ENCODE measurements at places on chromosomes 3 and 15.

DNA sequence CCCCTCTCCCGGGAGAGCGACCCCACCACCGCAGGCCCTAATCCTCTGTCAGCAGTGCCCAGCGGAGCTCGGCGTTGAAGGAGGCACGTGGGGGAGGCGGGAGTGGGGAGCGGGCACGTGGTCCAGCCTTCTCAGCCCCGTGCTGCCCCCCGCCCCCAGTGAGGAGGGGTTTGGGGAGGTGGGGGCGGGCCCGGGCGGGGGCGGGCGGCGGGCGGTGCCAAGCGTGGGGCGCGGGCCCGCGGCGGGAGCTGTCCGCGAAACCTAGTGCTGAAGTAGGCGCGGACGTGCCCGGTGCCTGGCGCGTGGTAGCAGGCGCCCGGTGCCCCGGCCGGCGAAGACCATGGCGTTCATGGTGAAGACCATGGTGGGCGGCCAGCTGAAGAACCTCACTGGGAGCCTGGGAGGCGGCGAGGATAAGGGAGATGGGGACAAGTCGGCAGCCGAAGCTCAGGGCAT lies at the start of gene CPLX3:
Gene CPLX3 (plus strand): TSS at position 264 of the 456 bp plus-strand sequence. CDS start 77 bp downstream, at position 341.
- DNase-seq: peak; percentile 64

DNA sequence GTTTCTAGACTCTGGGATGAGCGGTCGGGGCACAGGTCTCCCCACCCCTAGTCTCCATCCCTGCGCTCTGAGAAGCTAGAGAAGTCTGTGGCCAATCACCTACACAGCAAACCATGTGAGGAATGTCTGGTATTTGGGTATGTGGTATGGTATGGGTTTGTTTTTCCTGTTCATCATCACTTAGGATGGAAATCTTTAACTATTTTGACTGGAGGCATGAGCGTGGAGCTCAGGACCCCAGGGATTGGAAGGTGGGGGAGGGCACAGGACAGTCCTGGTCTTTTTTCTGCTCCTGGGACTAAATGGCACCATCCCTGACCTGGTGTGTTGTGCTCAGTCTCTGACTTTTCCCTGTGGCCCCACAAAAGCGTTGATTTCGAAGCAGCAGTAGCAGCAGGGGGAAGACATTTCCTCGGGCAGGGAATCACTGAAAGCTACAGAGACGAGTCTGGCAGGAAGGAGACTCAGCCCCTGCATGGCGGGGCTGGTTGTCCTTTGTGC lies 191.7 kb upstream of the TPM1 start:
- DNase-seq: no peak

DNA sequence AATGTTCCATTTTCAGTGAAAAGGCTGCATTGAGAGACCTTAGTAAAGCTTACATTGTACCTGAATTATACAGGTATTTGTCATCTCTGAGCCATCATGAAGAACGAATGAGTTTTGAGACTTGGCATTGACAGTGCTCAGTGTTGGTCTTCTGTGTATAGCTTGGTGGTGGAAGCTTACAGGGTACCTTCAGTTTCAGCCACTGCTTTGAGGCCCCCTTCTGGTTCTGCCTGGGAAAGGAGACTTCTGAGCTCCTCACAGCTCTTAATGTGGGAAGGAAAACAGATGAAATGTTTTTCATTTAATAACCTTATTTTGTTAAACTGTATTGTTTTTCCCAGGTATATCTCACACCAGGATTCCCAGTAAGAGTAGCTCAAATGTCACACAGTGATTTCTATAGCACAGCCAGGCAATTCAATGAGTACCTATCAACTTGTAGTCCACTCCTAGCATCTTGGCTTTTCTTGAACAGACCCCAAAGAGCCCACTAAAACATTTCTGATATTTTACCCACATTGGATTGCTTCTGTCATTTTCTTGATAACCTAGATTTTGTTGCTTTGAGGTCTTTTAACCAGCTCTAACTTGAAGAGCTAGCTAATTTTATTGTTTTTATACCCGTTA lies 5.6 kb downstream of the SERPINI1 start:
- DNase-seq: no peak

- no peak for DNase-seq
These were observed 62.7 kb upstream of the DNAJC19 start for GRCh38 chr3:181052256-181052655.

DNA sequence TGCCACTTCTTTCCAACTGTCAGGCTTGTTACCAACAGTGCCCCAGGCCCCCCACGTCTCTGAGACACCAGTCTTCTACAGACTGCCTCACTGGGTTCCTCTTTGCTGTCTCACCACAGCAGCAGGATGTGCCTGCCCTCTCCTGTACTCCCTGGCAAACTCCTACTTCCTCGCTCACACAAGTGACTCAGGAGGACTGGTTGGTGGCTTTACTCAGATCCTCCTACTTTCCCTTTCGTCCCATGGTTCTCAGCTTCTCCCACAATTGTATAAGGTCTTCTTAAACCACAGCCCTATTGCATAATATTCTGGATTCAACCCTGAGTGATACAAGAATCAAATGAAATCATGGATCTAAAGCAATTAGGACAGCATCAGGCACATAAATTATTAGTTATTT lies 246.6 kb upstream of the PROK2 start:
- DNase-seq: no peak

DNA sequence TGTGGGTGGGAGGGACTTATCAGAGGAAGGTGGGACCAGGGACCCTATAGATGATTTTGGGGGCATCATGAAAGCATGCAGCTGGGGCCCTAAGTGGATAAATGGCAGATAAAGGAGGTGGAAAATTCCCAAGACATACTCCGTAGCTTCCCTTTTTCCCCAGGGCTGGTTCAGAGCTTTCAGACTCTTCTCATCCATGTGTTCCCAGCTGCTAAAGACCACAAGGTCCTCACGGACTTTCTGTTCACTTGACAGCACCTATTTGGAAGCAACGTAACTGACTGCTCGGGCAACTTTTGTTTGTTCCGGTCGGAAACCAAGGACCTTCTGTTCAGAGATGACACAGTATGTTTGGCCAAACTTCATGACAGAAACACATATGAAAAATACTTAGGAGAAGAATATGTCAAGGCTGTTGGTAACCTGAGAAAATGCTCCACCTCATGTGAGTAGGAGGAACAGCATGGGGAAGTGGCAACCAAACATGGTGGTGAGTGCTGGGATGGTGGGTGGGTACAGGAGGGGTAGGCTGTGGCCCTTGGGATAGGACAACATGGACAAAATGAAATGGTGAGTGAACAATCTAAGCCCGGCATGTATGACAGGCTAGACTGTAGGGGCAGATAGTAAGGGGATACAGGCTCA lies 28.7 kb upstream of the SRPRB start:
- DNase-seq: no peak

- DNase-seq: no peak
These were observed 2.6 kb downstream of the SPATA12 start for GRCh38 chr3:57063032-57063431.

GRCh38 chr3:39407773-39408492 lies 1.4 kb downstream of the RPSA start:
- DNase-seq: no peak

GRCh38 chr3:115947325-115947724 lies 324.0 kb downstream of the GAP43 start:
- no peak for DNase-seq

DNA sequence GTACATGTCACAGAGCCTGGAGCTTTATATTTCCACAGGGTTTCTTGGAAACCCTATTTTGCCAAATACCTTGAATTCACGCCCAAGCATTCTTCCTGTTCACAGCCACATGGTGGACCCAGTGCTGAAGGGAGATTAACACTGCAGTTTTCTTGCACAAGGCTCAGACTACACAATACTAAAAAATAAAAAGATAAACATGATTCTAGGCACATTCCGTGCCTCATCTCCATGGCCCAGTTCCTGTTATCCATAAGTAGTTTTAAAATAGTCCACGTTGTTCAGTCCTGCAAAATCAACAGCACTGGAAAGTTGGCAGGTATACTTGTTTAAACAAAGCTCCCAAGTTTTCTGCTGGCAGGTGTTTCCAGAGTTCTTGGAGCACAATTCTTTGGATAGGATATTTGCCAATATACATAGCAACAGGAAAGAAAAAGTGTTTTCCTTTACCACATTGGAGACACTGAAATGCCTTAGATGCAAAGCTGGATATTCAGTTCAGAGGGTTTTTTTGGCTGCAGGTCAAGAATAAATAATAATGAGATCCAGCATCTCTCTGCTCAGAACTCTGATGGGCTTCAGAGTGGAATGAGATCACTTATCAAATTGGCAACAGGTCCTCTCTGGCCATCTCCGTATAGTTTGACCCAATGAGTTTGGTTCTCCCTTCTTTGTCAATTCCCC lies 88.1 kb upstream of the TGFBR2 start:
- no peak for DNase-seq

- DNase-seq: no peak
These were observed 27.1 kb downstream of the RBPMS2 start for GRCh38 chr15:64748251-64748650.

DNA sequence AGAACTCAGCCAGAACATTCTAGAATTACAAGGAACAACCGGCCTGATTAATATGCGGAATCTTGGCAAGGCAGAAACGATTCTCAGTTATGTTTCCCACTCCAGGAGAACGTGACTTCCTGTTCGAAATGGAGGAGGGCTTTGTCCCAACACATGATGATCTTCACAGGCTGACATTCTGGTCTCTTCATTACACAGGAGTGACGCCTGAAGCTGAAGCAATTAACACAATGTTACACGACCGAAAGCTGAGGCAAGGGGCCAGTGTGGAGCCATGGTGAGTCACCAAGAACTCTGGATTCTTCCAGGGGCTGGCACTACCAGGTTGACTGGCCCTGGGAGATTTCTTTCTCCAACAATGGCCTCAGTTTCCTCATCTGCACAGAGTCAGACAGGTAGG lies 40.9 kb downstream of the RFTN1 start:
- DNase-seq: no peak

GRCh38 chr3:48470286-48470685 lies 23.7 kb downstream of the ATRIP start:
- no peak for DNase-seq

DNA sequence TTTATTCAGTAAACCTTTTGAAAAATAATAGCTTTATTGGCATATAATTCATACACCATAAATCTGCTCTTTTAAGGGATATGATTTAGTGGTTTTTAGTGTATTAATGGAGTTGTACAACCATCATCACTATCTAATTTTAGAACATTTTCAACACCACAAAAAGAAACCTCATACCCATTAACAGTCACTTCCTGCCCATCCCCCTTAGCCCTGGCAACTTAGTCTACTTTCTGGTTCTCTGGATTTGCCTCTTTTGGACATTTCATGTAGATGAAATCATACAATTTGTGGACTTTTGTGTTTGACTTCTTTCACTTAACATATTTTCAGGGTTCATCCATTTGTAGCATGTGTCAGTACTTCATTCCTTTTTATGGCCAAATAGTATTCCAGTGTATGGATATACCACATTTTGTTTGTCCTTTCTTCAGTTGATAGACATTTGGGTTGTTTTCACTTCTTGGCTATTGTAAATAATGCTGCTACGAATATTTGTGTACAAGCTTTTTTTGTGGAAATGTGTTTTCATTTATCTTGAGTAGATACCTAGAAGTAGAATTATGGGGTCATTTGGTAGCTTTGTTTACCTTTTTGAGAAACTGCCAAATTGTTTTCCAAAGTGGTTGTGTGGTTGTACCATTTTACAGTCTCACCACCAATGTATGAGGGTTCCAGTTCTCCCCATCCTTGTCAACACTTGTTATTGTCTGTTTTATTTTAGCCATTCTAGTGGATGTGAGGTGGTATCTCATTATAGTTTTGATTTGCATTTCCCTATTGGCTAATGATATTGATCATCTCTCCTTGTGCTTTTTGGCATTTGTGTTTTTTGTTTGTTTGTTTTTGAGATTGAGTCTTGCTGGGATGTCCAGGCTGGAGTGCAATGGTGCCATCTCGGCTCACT lies 45.8 kb downstream of the SMAD3 start:
- DNase-seq: no peak

DNA sequence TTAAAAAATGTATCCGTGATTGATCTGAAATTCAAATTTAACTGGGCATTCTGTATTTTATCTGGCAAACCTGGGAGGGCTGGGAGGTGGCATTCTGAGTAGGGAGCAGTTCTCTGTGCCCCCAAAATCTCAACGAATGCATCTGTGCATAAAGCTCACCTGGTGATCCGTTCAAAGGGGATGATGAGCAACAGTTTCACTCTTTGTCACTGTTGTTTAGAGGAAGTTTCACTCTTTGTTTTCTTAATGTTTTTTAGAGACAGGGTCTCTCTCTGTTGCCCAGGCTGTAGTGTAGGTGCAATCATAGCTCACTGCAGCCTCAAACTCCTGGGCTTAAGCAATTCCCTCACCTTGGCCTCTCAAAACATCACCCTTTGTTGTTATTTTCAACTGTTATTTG lies 186.7 kb downstream of the SSR3 start:
- no peak for DNase-seq

GRCh38 chr15:50790778-50791453 lies 25.4 kb upstream of the SPPL2A start:
- DNase-seq: no peak

- DNase-seq: no peak
These were observed 22.1 kb downstream of the SIAH2 start for GRCh38 chr3:150740733-150741496.

Measured in activated CD4-positive, CD25-positive, alpha-beta regulatory T cell treated with anti-CD3 and anti-CD28 coated beads, Interleukin-2, amount 50 U/mL, for 72 hours (primary cell).